Stimulated activated CD8-positive, alpha-beta memory T cell treated with anti-CD3 and anti-CD28 coated beads, Interleukin-15, amount 100 ng/mL, for 1 hour (primary cell): ENCODE measurements at places on chromosomes 7 and 10.

GRCh38 chr10:72235544-72236279 is 19.6 kb upstream of the ASCC1 start:
- DNase-seq = no peak

- DNase-seq = no peak
Measured at GRCh38 chr7:101133621-101134398, 6.9 kb downstream of the SERPINE1 start.

DNA sequence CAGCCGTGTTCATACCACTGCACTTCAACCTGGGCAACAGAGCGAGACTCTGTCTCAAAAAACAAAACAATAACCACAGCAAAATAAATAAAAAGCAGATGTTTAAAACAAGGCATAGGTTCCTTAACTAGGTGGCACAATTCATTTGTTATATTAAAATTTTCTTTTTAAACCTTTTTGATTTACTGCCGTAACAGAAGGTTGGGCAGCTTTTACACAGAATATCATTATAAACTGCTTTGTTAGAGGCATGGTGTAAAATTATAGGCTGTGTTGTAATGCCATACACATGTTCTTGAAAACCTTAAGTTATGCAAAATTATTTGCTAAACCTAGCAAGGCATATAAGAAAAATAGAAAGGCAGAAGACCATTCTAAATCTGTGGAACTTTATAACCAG is 84.4 kb downstream of the MKLN1 start:
- DNase-seq = no peak

- DNase-seq = no peak
Measured at GRCh38 chr10:34651416-34652195, 163.5 kb downstream of the PARD3 start.

DNA sequence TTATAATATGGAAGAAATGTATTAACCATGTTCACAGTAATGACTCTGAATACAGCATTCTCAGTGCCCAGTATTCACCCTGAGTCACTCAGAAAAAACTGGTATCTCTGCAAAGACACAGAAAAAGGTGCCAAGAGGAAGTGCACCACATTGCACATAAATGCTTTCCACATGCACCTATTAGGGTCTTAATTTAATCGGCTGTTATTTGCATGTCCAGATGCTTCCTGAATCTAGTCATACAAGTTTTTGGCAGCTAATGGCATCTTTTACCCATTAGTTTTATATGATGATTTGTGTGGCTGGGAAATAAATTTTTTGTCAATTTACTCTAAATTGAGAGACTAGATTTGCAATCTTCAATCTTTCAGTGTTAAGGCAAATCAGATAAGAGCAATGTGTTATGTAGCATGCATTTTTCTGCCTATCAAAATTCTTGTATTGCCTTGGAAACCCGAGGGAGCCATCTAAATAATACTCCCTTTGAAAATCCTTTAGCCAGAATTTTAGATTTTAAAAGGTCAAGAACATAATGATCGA is 58.2 kb downstream of the ZNF680 start:
- no peak for DNase-seq

- DNase-seq = peak; percentile 77
Measured at GRCh38 chr10:100912605-100913469, at the start of gene SLF2. Gene SLF2, plus strand, starts transcription at chr10:100912963. Its CDS starts 148 bp downstream, at chr10:100913111.

- no peak for DNase-seq
Measured at GRCh38 chr7:114083166-114084001, 164.6 kb upstream of the PPP1R3A start.

DNA sequence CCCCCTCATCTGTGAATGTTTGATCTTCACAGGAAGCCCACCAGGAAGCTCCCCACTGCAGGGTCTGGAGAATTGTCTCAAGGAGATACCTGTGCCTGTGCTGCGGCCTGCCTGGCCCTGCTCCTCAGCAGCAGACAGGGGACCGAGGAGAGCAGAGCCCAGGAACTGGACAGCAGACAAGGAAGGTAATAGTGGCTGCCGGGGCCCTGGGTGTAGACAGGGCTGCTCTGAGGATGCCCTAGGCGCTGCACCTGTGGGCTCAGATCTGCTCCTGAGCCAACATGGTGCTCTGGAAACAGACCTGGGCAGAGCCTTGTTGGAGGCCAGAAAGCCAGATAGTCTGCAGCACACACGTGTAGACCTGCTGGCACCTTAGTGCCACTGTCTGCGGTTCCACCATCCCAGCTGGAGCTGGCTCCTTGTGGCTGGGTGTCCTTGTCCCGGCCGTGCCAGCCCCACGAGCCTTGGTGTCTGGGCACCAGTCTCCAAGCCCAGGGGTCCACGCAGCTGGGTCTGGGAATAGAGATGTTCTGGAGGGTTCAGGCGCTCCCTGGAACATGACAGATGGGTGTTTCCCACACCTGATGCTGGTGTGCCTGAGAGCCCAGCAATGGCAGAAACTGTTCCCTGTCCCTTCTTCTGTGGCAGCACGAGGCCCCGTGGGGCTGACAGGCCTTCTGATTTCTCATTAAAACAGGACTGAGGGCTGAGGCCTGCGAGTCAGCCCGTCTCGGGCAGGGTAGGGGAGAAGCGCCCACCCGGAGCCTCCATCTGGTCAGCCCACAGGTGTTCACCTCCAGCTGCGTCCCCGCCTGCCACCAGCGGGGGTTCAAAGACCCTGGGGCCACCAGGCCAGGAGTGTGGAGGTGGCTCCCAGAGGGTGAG is 44.7 kb downstream of the ZNF467 start:
- DNase-seq = no peak

GRCh38 chr10:116272440-116273283 is at the start of gene GFRA1:
Gene GFRA1, minus strand, starts transcription at chr10:116273206. Its CDS starts 1,177 bp downstream, at chr10:116272029.
- DNase-seq = no peak
